Activated CD4-positive, alpha-beta T cell treated with anti-CD3 and anti-CD28 coated beads, Interleukin-2, amount 50 U/mL, for 24 hours (primary cell): ENCODE measurements at places on chromosomes 5 and 9.

- no peak for DNase-seq
Observed at GRCh38 chr5:115605436-115605835, 3.2 kb upstream of the TICAM2 start.

GRCh38 chr5:42923710-42924109, 112.0 kb upstream of the SELENOP start:
- no peak for DNase-seq

GRCh38 chr5:77016962-77017361, 13.2 kb upstream of the AGGF1 start:
- no peak for DNase-seq

DNA sequence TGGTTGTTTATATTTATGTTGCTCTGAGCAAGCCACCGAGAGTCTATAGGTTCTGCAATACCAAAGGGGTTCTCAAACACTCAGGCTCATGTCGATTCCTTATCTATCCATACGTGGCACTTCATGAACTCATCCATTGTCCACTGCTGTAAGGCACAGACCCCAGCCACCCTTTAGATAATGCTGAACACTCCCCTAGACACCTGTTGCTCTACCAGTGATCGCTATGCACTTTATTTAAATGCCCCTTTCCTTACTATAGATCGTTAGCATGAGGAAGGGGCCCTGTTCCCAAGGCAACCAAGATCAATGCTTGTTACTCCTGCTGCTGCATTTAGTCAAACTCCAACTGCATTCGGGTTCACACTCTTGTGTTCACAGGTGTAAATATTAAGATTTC, 171.9 kb downstream of the PAM start:
- DNase-seq, result no peak
